ENCODE measurements at places on chromosomes 2 and 18.

GRCh38 chr2:156784020-156784701, 348.0 kb downstream of the GPD2 start:
- DNase-seq: no peak

GRCh38 chr2:215476424-215476823, 40.6 kb upstream of the FN1 start:
- DNase-seq: no peak

- DNase-seq: no peak
Observed at GRCh38 chr2:80525152-80525551, 220.6 kb upstream of the LRRTM1 start.

DNA sequence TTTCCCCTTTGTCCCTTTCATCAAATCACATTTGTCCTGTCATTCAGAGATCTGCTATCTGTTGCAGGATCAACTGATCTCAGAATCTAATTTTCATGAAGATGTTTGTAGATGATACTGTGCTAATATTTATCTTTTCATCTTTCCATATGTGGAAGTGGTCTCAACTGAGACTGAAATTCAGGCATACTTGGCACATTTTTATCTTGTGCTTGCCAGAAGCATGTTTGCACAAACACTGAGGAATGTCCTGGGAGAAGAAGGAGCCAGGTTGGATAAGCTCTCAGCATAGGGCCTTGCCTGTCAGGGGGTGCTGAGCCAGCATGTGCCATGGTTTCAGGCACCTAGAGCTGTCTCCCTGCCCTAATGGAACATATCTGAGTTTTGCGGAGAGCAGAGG, 24.5 kb upstream of the MMADHC start:
- DNase-seq: no peak

- DNase-seq: no peak
Observed at GRCh38 chr2:75597949-75598348, 37.2 kb upstream of the EVA1A start.

DNA sequence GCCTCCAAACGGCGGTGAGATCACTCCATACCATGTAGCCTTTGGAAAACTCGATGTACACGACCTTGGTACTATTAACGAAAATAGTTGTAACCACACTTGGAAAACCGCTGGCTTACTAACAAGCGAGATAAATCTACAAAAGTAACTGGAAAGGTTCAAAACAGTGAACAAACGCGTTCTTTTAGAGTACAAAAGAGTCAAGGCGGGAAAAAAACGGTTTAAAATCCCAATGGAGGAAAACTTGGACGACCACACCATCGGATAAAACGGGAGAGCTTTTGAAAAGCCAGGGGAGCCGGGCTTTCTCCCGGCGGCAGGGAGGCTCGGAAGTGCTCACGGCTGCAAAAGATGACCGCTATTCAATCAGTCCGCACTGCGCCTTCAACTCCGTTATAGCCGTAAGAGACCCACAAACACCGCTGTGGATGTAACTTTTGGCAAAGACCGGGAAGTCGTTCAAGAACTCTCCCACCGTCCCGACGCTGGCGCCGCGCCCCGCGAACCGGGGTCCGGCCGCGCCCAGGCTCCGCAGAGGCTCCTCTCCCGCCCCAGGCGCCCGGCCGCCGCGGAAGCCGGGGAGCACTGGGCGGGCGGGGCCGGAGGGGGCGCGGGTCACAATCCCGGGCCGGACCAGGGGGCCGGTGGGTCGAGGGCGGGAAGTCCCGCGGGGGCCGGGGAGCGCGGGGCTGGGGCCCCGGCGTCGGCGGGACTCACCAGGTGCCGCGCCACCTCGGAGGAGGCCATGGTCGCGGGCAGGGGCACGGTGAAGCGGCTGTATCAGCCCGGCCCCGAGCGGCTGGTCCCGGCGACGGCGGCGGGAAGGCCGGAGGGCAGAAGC, 465 bp downstream of the SEPTIN10 start:
- DNase-seq: no peak

Measured in stimulated activated CD8-positive, alpha-beta memory T cell treated with anti-CD3 and anti-CD28 coated beads, Interleukin-4, amount 100 ng/mL, for 1 hour (primary cell).